ENCODE measurements at places on chromosomes 13 and 19. TPM values are rescaled to one million over a fixed set of nuclear protein-coding genes. Genes with fewer than 3 reads are reported as not detected.

DNA sequence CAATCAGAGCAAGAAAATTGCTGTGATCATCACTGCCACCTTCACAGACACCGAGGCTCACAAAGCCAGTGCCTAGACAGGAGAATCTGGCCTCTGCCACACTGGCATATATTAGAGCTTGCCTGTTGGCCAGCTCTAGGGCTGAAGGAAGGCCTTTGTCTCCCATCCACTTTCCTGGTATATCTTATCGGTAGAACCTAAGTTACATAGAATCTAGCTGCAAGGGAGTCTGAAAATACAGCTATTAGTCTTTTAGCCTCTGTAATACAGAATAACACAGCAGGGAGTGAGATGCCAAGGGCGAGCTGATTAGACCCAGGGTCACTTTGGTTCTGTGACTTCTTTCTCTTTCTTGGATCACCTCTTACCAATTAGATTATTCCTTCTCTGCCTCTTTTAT, 154.9 kb upstream of the KL start:
- no peak overlapping the region for H3K4me3 ChIP-seq
- no peaks in the 10 kb centered on the region for H3K27me3 ChIP-seq
- no peak overlapping the region for H3K27ac ChIP-seq
- H3K4me1 ChIP-seq: no peaks in the 10 kb centered on the region
- no peak for DNase-seq
- no peaks in the 10 kb centered on the region for H3K36me3 ChIP-seq

DNA sequence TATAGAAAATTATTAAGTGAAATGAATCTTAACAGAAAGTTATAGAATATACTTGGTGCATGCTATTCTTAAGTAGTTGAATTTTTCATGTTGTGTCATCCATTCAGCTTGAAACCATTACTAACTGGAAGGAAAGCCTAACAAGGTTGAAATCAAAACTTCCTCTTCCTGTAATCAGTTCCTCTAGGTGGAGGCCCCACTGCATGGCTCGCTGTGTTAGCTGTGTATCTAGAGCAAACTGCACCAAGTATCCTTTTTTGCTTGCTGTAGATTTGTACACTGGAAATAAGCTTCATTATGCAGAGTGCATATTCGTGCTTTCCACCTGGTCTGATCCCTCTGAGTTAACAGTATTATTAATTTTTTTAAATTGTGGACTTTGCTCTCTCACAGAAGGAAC, 1146.1 kb downstream of the EFNB2 start:
- H3K4me1 ChIP-seq: no peaks in the 10 kb centered on the region
- H3K4me3 ChIP-seq: no peak overlapping the region
- no peak overlapping the region for H3K27ac ChIP-seq
- peaks cover 1% of the 10 kb centered on the region for H3K27me3 ChIP-seq

GRCh38 chr19:13723206-13723605, 41.1 kb upstream of the MRI1 start:
- H3K36me3 ChIP-seq: no peaks in the 10 kb centered on the region
- H3K4me1 ChIP-seq: no peaks in the 10 kb centered on the region
- H3K27me3 ChIP-seq: peaks cover 4% of the 10 kb centered on the region
- H3K27ac ChIP-seq: no peak overlapping the region

Gene KIR2DL1
- not detected for total RNA-seq

GRCh38 chr19:30692879-30693503, 320.8 kb downstream of the ZNF536 start:
- no peaks in the 10 kb centered on the region for H3K36me3 ChIP-seq
- no peak for DNase-seq
- no peak overlapping the region for H3K27ac ChIP-seq
- H3K4me3 ChIP-seq: no peak overlapping the region

DNA sequence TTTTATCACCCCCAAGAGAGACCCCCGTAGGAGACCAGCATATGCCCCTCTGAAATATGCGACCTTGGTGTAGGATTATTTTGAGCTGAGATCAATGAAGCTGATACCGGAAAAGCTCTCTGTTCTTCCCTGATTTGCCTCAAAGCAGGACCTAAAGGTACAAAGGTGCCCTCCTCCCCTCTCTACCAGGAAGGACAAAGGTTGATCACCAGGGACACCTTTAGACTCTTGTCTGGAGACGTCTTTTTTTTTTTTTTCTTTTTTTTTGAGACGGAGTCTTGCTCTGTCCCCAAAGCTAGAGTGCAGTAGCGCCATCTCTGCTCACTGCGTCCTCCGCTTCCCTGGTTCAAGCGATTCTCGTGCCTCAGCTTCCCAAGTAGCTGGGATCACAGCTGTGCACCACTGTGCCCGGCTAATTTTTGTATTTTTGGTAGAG, 792 bp upstream of the PEX11G start:
- H3K4me1 ChIP-seq: peaks cover 1% of the 10 kb centered on the region
- H3K27me3 ChIP-seq: no peaks in the 10 kb centered on the region

Gene POGLUT2
- 0.60 TPM for total RNA-seq

Gene ZNF83
- 112 TPM for total RNA-seq

DNA sequence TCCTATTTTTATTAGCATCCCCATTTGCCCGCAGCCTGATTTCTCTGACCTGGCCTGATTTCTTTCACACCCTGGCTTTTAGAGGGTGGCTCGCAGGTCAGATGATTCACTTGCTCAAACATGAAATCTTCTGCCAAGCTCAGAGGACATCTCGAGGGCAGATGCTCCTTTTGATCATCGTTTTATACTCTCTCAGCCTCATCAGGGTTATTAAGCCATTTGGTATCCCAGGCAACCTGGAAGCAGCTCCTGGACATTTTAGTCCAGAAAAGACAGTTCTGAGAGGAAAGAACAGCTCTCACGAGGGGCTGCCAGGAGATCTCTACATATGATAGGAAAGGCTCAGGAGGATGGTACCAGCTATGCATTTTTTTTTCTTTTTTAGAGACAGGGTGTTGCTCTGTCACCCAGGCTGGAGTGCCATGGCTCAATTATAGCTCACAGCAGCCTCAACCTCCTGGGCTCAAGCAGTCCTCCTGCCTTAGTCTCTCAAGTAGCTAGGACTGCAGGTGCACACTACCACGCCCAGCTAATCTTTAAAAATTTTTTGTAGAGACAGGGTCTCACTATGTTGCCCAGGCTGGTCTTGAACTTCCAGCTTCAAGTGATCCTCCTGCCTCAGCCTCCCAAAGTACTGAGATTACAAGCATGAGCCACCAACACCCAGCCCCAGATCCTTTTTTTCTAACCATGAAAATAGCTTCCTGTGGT, 165.4 kb downstream of the KATNAL1 start:
- H3K27me3 ChIP-seq: no peaks in the 10 kb centered on the region
- H3K4me1 ChIP-seq: peaks cover 55% of the 10 kb centered on the region
- peaks cover 4% of the 10 kb centered on the region for H3K36me3 ChIP-seq
- peak overlapping the region; percentile 55 for H3K27ac ChIP-seq
- DNase-seq: no peak

GRCh38 chr13:59112221-59112718, 1051.5 kb downstream of the DIAPH3 start:
- DNase-seq: no peak
- H3K36me3 ChIP-seq: no peaks in the 10 kb centered on the region
- H3K27me3 ChIP-seq: peaks cover 10% of the 10 kb centered on the region
- no peak overlapping the region for H3K4me3 ChIP-seq
- no peak overlapping the region for H3K27ac ChIP-seq
- no peaks in the 10 kb centered on the region for H3K4me1 ChIP-seq

DNA sequence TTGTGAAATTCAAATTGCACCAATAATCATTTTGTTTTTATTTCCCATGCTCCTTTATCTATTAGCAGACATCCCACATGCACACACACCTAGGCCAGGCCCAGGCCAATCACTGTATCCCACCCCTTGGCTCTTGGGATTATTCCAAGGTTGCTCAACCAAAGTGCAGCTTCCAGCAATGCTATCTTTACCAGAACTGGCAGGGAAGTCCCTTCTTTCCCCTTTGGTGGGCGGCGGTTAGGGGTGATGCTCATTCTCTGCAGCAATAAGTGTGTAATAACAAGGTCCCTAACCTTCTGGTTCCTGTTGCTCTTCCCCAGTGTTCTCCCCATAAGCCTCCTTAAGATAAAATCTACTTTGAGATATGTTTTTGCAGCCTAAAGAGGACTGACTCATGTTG, 18.3 kb upstream of the KCTD12 start:
- peaks cover 9% of the 10 kb centered on the region for H3K27me3 ChIP-seq
- no peak overlapping the region for H3K27ac ChIP-seq
- no peaks in the 10 kb centered on the region for H3K4me1 ChIP-seq
- H3K36me3 ChIP-seq: peaks cover 3% of the 10 kb centered on the region
- H3K4me3 ChIP-seq: no peak overlapping the region
- DNase-seq: no peak

DNA sequence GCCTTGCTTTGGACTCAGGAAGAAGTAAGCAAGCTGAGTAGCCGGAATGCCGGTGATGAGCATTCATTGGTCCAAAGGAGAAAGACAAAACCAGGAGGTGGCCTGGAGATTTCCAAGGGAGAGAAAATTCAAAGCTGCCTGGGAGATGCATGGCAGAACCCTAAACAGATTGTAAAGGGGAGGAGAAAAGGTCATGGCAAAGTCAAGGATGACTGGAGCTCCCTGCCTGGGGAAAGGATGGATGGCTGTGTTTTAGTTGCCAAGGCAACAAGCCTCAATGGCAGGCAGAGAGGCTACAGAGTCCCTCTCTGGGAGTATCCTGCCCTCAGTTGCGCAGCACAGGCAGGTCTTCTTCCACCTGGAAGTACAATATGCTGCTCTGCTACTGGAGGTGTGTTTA, 134.0 kb downstream of the ENOX1 start:
- H3K36me3 ChIP-seq: no peaks in the 10 kb centered on the region
- DNase-seq: no peak
- no peak overlapping the region for H3K27ac ChIP-seq
- no peaks in the 10 kb centered on the region for H3K4me1 ChIP-seq

DNA sequence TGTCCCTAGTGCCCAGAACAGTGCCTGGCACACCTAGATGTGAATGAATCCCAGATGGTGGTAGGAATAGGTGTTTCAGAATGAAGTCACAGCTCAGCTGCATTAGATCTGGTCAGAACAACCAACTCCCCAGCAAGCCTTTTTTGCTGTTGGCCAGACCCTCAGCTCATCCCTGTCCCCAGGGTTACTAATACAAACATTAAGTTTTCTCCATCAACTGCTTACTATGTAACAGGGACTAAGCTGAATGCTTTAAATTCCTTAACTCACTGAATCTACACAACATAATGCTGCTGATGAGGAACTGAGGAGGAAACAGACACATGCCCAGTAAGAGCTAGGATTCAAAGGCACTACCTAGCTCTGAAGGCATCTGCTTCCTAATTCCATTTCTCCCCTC, 18.8 kb downstream of the SMG9 start:
- no peaks in the 10 kb centered on the region for H3K27me3 ChIP-seq
- no peak for DNase-seq
- peaks cover 32% of the 10 kb centered on the region for H3K36me3 ChIP-seq
- peak overlapping the region; percentile 33 for H3K27ac ChIP-seq
- no peak overlapping the region for H3K4me3 ChIP-seq

DNA sequence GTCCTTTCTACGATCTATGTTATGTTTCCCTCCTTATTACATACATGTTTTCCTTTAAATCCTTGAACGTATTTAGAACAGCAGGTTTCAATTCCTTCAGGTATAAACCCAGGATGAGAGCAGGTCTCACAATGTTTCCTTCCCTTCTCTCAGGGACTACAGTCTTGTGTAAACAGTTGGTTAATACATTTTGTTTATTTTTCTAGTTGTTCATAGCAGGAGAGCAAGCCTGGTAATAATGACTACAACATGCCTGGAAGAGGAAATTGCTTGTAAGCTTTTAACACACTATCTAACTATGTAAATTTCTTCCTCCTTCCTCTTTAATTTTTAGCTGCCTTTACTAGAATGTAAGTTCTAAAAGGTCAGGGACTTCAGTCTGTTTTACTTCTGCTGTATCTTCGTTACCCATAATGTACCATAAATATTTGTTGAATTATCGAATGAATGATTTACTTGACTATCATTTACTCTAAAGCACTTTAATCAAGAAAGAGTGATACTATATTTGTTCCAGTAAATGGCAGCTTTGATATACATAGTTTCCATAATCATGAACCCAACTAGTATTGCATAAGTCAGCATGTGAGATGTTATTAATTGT, 28.9 kb upstream of the TNFRSF19 start:
- H3K27ac ChIP-seq: no peak overlapping the region
- H3K36me3 ChIP-seq: peaks cover 11% of the 10 kb centered on the region
- DNase-seq: no peak
- no peak overlapping the region for H3K4me3 ChIP-seq
- H3K27me3 ChIP-seq: peaks cover 6% of the 10 kb centered on the region

- no peaks in the 10 kb centered on the region for H3K36me3 ChIP-seq
- no peaks in the 10 kb centered on the region for H3K4me1 ChIP-seq
- no peak overlapping the region for H3K27ac ChIP-seq
- DNase-seq: no peak
These were observed 306.2 kb downstream of the TEX29 start for GRCh38 chr13:111626371-111627305.

GRCh38 chr19:15557223-15557622, 48.9 kb downstream of the CYP4F22 start:
- peaks cover 2% of the 10 kb centered on the region for H3K27me3 ChIP-seq
- DNase-seq: no peak
- no peaks in the 10 kb centered on the region for H3K36me3 ChIP-seq
- H3K4me1 ChIP-seq: peaks cover 13% of the 10 kb centered on the region

Gene KL
- 0.25 TPM for total RNA-seq

Gene F2RL3
- total RNA-seq: not detected

- peaks cover 31% of the 10 kb centered on the region for H3K4me1 ChIP-seq
- DNase-seq: peak; percentile 97
- H3K4me3 ChIP-seq: peak within 1 kb of the TSS; percentile 89
These were observed at the start of gene ZNF836 for GRCh38 chr19:52171321-52172169. ZNF836 (minus strand) TSS chr19:52171621; CDS start chr19:52168072, 3,549 bp downstream.

- H3K4me1 ChIP-seq: peaks cover 51% of the 10 kb centered on the region
- no peaks in the 10 kb centered on the region for H3K27me3 ChIP-seq
- H3K36me3 ChIP-seq: no peaks in the 10 kb centered on the region
- H3K27ac ChIP-seq: peak overlapping the region; percentile 82
- no peak for DNase-seq
- peak overlapping the region; percentile 81 for H3K4me3 ChIP-seq
These were observed 1.1 kb upstream of the NFIC start for GRCh38 chr19:3365093-3365835.

Gene PSG1
- not detected for total RNA-seq

- H3K27ac ChIP-seq: no peak overlapping the region
- no peak overlapping the region for H3K4me3 ChIP-seq
- DNase-seq: no peak
These were observed 13.6 kb upstream of the ACOD1 start for GRCh38 chr13:76934671-76935070.

Gene RCBTB1
- 27.0 TPM for total RNA-seq

Gene CGB8
- total RNA-seq: not detected

DNA sequence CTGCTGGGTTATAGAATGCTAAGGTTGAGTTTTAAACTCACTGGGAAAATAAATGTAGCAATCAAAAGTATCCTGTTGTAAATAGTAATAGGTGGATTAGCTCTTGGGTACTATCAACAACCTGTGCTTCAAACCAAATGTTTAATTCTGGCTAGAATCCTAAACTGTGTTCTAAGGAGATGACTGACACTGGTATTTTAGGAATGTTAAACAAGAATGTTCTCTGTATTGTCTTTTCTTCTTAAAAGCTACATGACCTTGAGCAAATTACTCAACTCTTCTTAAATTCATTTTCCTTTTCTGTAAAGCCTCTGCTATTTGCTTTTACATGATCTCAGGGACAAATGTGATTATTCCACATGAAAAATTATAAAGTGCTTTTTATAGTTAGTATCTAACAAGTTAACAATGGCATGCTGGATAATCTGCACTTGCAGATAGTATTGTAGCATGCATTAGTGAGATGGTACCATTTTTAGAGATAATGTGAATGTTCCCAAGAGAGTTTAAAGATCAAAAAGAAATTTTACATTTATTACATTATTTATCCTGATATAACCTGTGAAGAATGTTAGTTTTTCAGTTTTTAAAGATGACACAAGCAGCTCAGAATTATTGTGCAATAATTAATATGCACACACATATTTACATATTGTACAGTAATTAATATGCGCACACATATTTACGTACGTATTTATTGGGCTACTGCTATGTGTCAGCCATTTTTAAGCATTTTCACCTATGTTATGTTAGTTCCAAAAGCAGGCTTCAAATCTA, 13.6 kb upstream of the EPSTI1 start:
- no peak for DNase-seq
- no peak overlapping the region for H3K4me3 ChIP-seq
- H3K36me3 ChIP-seq: peaks cover 8% of the 10 kb centered on the region

Data from naive thymus-derived CD8-positive, alpha-beta T cell (primary cell).